ENCODE measurements at places on chromosomes 3 and 15. TPM values are rescaled to one million over a fixed set of nuclear protein-coding genes. Genes with fewer than 3 reads are reported as not detected.

- H3K27me3 ChIP-seq: no peaks in the 10 kb centered on the region
- no peak overlapping the region for H3K27ac ChIP-seq
- peaks cover 25% of the 10 kb centered on the region for H3K4me1 ChIP-seq
Observed at GRCh38 chr3:123587401-123587800, 2.5 kb upstream of the HACD2 start.

- H3K27me3 ChIP-seq: no peaks in the 10 kb centered on the region
- H3K4me3 ChIP-seq: no peak overlapping the region
- no peaks in the 10 kb centered on the region for H3K36me3 ChIP-seq
- H3K4me1 ChIP-seq: peaks cover 11% of the 10 kb centered on the region
Observed at GRCh38 chr3:159448902-159449301, 539.7 kb upstream of the IL12A start.

SSUH2 gene
- not detected for total RNA-seq

DNA sequence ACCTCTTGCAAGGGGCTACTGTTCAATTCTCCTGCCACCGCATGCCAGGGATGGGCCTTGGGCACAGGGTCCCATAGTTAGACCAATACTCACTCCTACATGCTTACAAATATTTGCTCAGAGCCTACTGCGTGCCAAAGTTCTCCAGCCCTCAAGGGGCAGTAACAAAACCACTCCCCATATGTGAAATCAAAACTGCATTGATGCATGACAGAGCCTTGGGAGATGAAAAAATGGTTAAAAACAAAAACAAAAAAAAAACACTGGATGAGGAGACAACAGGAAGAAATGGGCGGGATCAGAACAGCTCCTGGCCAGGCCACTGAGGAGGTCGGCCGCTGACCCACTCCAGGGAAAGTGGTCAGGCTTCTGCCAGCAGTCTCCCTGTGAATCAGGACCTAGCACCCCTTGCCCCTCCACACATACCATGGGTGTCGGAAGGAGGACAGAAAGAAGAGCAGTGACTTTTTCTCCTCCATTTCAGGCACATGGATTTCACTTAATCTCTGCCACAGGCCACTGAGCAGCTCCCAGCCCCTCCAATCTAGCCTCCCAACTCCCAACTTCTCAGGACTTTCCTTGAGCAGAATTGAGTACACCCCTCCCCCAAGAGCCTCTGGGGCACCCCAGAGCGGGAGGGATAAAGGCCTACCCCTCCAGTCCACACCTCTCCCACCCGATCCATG, 2.8 kb downstream of the PLXNB1 start:
- H3K27ac ChIP-seq: no peak overlapping the region
- no peaks in the 10 kb centered on the region for H3K36me3 ChIP-seq
- H3K27me3 ChIP-seq: no peaks in the 10 kb centered on the region
- H3K4me3 ChIP-seq: no peak overlapping the region
- no peak for DNase-seq

DNA sequence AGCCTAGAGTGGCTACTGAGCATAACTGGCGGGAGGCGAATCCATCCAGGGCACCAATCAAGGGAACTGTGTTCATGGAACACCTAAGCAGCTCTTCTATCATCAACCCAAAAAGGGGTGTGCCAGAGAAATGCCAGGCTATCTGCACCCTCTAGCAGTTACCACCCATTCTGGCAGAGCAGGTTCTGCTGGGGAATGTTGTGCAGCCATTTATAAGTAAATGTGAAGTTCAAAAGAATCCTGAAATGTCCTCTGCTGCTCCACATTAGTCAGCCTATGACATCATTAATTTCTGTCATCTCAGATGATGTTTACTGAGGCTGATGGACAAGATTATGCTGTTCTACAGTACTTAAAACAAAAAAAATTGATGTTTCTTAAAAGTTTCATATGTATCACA, 7.7 kb downstream of the SKIC8 start:
- peaks cover 38% of the 10 kb centered on the region for H3K36me3 ChIP-seq
- DNase-seq: peak; percentile 72
- H3K27me3 ChIP-seq: no peaks in the 10 kb centered on the region
- peak overlapping the region; percentile 34 for H3K27ac ChIP-seq
- no peak overlapping the region for H3K4me3 ChIP-seq
- peaks cover 16% of the 10 kb centered on the region for H3K4me1 ChIP-seq

GRCh38 chr3:118525077-118525476, 509.6 kb downstream of the IGSF11 start:
- H3K4me3 ChIP-seq: no peak overlapping the region
- no peak overlapping the region for H3K27ac ChIP-seq
- H3K36me3 ChIP-seq: no peaks in the 10 kb centered on the region
- H3K4me1 ChIP-seq: no peaks in the 10 kb centered on the region
- DNase-seq: no peak

CERS3 gene
- not detected for total RNA-seq

GRCh38 chr3:172749230-172749965, 1.1 kb upstream of the ECT2 start:
- peaks cover 13% of the 10 kb centered on the region for H3K36me3 ChIP-seq
- peak overlapping the region; percentile 66 for H3K4me3 ChIP-seq
- peak overlapping the region; percentile 92 for H3K27ac ChIP-seq
- peaks cover 52% of the 10 kb centered on the region for H3K4me1 ChIP-seq
